ENCODE measurements at places on chromosomes 16 and 17.

DNA sequence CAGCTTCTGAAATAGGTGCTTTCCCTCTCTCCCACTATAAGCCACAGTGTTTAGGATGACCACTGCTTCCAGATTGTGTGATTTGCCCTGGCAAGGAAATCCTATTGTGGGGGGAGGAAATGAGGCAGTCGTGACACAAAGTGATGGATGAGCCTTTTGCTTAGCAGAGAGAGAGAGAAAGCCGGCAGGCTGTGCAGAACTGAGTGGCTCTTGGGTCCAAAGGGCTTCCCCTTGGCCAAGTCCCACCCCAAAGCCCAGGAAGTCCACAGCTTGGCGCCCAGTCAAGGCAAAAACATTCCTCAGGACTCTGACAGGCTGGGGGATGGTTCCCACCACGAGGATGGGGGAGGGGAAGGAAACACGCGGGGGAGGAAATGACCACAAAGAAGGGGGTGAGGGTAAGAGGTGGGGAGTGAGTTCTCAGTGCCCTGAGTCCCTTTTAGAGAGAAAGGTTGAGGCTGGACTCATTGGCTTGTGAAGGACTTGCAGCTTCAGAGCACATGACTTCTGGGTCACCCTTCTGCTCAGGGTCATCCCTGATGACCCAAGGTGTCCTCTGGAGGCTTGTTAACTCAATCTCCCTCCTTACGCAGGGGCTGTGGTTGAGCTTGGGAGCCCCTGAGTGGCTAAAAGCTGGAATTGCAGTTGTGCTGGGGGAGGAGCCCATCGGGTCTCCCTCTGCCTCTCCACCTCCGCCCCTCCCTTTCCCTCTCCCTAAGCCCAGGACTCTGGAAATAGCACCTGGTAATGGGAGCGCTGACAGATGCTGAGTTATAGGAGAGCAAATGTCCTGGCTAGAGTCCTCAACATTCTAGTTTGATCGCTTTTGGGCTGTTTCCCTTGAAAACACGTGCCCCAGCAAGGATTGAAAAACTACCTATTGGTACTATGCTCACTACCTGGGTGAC, 10.3 kb upstream of the MSL1 start:
- DNase-seq: peak; percentile 79

DNA sequence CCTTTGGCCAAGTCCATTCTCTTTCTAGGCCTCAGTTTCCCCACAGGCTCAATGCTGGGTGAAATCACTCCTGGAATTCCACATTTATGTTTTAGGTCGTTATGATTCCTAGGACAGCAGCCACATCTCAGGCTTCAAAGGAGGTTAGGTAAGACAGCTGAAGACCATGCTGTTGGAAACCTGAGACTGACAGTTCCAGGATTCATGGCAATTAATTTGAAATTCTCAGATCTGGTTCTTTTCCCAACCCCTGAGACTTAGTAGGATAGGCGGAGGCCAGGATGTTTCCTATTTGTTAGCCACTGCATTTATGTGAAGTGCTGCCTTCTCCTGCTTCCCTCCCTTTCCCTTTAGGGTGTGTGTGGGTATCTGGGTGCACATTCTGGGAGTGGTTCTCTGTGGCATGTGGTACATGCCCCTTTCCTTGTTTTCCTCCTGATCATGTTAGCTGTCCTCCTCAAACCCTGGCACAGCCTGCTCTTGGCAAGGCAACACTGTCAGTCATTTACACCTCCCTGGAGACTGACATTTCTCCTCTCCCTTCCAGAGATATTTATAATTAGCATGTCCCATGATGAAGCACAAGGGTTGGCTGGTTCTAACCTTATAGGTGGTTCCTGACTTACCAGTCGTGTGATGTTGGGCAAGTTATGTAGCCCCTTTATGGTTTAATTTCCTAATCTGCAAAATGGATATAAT, 91.4 kb upstream of the SALL1 start:
- no peak for DNase-seq

GRCh38 chr16:13866073-13866472, 53.9 kb upstream of the ERCC4 start:
- peak; percentile 44 for DNase-seq

DNA sequence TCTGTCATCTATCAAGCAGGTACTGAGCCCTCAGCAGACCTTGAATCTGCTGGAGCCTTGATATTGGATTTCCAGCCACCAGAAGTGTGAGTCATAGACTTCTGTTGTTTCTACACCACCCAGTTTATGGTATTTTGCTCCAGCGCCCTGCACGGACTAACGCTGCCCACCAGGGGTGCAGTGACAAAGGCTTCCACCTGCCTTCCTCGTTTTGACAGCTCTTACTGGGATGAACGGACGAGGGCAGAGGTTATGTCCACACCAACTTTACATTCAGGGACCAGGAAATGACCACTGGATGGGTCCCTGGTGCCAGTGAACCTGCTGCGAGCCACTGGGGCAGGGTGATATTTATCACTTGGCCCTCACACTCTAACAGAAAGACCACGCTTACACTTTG, 66.6 kb upstream of the CBX4 start:
- DNase-seq: no peak

GRCh38 chr16:13070268-13070667, 168.9 kb downstream of the SHISA9 start:
- DNase-seq: no peak

DNA sequence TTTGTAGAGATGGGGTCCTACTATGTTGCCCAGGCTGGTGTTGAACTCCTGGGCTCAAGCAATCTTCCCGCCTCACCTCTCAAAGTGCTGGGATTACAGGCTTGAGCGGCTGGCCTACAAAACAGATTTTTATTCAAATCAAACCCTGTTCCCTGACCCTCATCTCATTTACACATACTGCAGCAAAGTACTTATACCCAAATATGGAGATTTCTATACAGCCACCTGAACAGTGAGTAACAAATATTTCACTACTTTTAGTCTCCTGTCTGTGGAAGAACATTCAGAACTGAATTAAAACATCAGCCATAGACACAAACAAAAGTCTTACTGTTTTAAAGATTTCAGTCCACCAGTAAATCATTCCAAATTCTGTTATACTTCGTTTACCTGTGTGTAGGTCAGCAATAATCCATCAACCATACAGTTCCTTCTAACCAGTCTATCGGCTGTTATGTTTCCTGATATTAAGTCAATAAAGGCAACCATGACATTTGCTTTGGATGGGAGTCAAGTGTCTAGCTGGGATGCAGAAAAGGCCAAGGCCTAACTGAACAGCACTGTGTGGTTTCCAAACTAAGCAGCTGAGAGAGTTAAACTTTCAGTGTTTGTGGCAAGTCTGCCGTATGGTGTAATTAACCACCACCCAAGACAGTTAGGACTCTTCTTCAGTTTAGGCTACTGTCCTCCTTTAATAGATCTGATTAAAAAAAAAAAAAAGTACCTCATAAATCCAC, 22.3 kb downstream of the ERN1 start:
- no peak for DNase-seq

GRCh38 chr17:8746501-8747236, 2.0 kb upstream of the CCDC42 start:
- DNase-seq: no peak

GRCh38 chr16:66457888-66458287, 30.8 kb downstream of the BEAN1 start:
- DNase-seq: no peak
